Heart right ventricle (tissue), 16 donors: ENCODE measurements at places on chromosomes 16 and 17. TPM values are rescaled to one million over a fixed set of nuclear protein-coding genes. Genes with fewer than 3 reads are reported as not detected.

NPIPA2 gene
- 2.4 TPM for total RNA-seq

ACAP1 gene
- total RNA-seq, result 8.7 TPM

HASPIN gene
- 0.32 TPM for total RNA-seq

USP31 gene
- total RNA-seq, result 20.0 TPM

ITGB4 gene
- total RNA-seq, result 4.7 TPM

NPIPB13 gene
- total RNA-seq, result 3.5 TPM

GALR2 gene
- not detected for total RNA-seq

CCL1 gene
- not detected for total RNA-seq

CMTM4 gene
- total RNA-seq, result 9.1 TPM

OR1A1 gene
- total RNA-seq, result not detected

MEOX1 gene
- 20.5 TPM for total RNA-seq

PYDC1 gene
- not detected for total RNA-seq

UBE2O gene
- 31.9 TPM for total RNA-seq

CENPN gene
- total RNA-seq, result 6.3 TPM

GPRC5C gene
- total RNA-seq, result 28.0 TPM

POLDIP2 gene
- total RNA-seq, result 172 TPM

DHRS7C gene
- 17.6 TPM for total RNA-seq

AGRP gene
- not detected for total RNA-seq

CCL4 gene
- 0.71 TPM for total RNA-seq

STX1B gene
- 0.20 TPM for total RNA-seq
